ENCODE measurements at places on chromosomes 3 and 15. TPM values are rescaled to one million over a fixed set of nuclear protein-coding genes. Genes with fewer than 3 reads are reported as not detected.

DNA sequence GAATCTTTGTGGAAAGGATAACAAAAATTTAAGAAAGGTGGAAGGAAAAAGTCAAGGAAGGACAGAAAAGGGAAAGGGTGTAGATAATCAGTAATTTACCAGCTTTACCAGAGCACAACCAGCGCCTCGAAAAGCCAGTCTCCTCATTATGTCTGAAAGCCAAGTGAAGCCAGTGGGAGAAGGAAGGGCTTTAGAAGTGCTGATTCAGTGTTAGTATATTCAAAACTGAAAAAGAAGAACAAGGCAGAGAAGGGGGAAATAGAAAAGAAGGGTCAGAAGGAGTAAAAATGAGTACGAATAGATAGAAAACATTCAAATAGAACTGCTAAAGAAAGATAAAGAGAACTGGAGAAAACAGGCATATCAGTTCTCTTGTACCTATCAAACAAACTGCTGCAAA lies 4.1 kb downstream of the PBRM1 start:
- H3K36me3 ChIP-seq, result peaks cover 16% of the 10 kb centered on the region
- no peak for DNase-seq
- H3K27me3 ChIP-seq, result no peaks in the 10 kb centered on the region
- peaks cover 9% of the 10 kb centered on the region for H3K4me1 ChIP-seq

GRCh38 chr3:81980596-81981494 lies 219.4 kb upstream of the GBE1 start:
- H3K4me1 ChIP-seq, result no peaks in the 10 kb centered on the region
- no peaks in the 10 kb centered on the region for H3K36me3 ChIP-seq
- H3K4me3 ChIP-seq, result no peak overlapping the region
- no peaks in the 10 kb centered on the region for H3K27me3 ChIP-seq
- no peak overlapping the region for H3K27ac ChIP-seq
- no peak for DNase-seq

- H3K4me1 ChIP-seq, result no peaks in the 10 kb centered on the region
- DNase-seq, result no peak
- no peak overlapping the region for H3K27ac ChIP-seq
- no peaks in the 10 kb centered on the region for H3K36me3 ChIP-seq
These were observed 961.0 kb upstream of the CFAP20DC start for GRCh38 chr3:60010781-60011180.

DNA sequence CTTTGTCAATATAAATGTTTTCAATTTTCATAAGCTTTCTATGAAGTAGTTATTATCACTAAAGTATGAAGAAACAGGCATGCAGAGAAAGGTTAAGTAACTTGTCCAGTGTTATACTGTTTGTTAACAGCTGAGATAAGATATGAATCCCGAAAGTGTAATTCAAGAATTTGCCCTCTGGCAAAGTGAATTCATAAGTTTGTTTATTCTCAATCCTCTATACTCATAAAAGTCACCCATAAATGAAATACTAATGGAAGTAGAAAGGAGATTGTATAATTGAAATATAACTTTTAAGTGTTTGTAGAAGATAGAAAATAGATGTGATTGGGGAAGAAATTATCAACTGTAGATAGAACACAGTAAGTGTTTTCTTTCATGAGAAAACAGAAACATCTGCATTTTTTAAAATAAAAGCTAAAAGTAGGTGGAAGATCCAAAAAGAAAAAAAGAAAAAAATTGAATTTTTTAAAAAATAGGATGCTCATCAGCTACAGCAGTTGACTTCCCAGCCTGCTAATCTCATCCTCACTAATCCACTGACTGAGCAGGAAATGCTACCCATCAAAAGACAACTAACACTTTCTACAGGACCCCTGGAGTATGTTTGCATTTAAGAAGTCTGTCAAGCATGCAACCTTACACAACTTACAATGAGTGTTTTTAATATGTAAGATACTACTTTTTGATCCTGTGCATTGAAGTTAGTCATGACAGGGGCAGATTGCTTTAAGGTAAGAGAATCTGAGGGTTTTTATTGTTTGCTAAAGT lies 878.1 kb downstream of the SI start:
- H3K4me3 ChIP-seq, result no peak overlapping the region
- no peaks in the 10 kb centered on the region for H3K36me3 ChIP-seq
- H3K27me3 ChIP-seq, result no peaks in the 10 kb centered on the region
- no peaks in the 10 kb centered on the region for H3K4me1 ChIP-seq
- DNase-seq, result no peak

DNA sequence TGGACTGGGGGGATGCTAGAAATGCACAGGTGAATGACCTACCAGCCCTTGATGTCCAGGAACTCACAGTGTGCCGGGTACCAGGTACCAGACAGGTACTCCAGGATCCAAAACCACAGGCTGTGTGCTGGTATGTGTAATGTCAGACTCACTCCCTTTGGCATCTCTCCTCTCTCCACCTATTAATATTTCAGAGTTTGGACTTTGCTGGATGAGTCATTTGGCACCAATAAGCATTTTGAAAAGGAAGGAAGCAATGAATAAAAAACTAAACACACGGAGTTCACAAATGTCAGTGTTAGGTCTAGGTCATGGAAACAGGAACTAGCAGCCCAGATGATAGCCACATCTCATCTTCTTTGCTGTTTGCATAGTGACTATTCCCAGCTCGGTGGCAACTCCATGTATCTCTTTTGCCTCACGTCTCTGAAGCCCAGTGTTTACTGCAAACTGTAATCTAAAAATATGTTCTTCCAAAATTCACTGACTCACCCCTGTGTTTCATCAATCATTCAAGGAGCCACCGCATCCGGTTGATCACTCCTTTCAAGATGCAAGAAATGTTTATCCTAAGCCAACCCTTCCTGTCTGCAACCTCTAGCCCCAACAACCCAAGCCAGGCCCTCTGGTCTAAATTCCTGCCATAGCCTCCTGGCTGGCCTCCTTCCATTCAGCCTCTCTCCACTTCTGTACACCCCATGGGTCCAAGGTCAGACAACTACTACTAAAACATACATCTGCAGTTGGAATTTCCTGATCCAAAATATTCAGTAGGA lies 8.4 kb downstream of the ITGB5 start:
- peak; percentile 95 for DNase-seq
- H3K4me3 ChIP-seq, result no peak overlapping the region
- H3K4me1 ChIP-seq, result peaks cover 22% of the 10 kb centered on the region
- H3K36me3 ChIP-seq, result no peaks in the 10 kb centered on the region

DNA sequence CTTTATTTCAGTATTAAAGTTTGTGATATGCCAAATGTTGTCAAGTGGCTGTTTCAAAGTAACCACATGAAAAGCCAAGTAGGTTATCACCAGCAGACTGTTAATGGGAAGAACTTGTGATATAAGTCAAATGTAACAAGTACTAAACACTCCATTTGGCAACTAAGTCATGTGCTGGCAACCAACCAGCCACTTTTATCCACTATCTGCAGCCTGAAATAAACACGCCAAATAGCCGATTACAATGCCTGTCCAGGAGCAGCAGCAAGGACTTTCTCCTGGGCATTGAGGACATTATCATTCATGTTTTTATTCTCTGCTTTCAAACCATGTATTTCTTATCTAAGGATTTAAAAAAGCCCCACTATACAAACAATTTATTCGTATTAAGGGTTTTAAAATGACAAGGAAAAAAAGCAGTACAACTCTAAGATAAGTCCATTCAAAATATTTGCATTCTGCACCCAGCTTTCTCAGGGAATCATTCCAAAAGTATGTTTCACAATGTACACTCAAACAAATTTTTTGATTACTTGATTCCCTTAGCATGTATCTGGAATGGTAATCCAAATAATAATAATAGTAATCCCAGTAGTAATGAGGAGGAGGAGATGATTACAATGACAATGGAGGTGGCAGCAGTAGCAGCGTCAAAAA lies 448.6 kb downstream of the ERC2 start:
- H3K27me3 ChIP-seq, result no peaks in the 10 kb centered on the region
- no peak for DNase-seq
- H3K4me1 ChIP-seq, result no peaks in the 10 kb centered on the region
- no peak overlapping the region for H3K4me3 ChIP-seq
- no peaks in the 10 kb centered on the region for H3K36me3 ChIP-seq
- no peak overlapping the region for H3K27ac ChIP-seq

DNA sequence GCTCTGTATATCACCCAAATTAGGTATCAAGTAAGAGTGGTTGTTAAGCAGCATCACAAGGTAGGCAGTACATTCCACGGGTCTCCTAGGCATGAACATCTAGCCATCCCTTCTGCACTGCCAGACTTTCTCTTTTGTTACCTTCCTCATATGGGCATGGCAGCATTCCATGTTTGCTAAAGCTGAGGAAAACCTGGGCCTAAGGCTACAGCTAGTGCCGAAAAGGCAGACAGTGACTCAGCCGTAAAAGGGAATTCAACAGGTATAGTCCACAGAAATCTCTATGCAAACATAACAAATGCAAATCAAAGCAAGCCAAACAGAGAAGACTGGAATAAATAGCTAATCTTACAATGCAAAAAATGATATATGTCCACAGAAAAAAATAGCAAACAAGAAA lies 645.4 kb downstream of the ZBBX start:
- no peaks in the 10 kb centered on the region for H3K4me1 ChIP-seq
- no peak overlapping the region for H3K27ac ChIP-seq
- H3K27me3 ChIP-seq, result no peaks in the 10 kb centered on the region
- H3K4me3 ChIP-seq, result no peak overlapping the region
- H3K36me3 ChIP-seq, result no peaks in the 10 kb centered on the region
- DNase-seq, result no peak

DNA sequence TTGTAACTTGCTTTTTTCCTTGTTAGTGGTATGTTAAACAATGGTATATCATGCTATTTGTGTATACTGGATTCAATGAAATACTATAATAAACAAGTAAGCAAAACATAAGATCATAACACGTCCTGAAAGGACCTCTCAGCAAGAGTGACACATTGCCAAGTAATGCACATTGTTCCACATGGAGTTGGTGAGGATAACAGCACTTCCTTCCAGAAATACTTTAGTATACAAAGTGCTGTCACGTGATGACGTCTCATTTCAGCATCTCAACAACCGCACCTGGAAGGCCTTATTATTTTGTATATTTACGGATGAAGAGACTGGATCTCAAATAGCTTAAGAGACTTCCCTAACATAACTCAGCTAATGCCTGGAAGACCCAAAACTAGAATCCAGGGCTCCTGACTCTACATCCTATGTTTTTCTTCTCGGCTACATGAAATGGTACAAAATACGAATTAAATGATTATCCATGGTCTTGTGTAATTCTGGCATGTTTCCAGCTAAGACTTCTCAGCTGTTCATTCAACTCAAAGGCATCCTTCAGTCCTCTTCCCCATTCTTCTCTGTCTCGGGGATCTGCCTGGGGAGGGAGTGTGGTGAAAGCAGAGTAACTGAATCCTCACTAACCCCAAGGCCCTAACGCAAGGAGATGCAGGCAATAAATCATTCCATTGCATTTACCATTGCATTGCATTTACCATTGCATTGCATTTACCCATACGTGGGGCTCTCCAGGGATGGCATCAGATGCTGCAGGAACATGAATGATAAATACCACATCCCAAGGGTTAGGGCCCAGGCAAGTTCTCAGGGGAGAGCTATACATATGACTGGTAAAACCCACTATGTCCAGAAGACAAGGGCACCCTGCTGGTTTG lies 79.2 kb downstream of the LIPC start:
- H3K4me3 ChIP-seq, result no peak overlapping the region
- H3K27ac ChIP-seq, result no peak overlapping the region
- no peaks in the 10 kb centered on the region for H3K36me3 ChIP-seq
- no peaks in the 10 kb centered on the region for H3K27me3 ChIP-seq
- H3K4me1 ChIP-seq, result peaks cover 2% of the 10 kb centered on the region

GRCh38 chr15:78130466-78131294 lies 565 bp downstream of the CIB2 start:
- H3K27ac ChIP-seq, result no peak overlapping the region
- no peaks in the 10 kb centered on the region for H3K36me3 ChIP-seq
- peak overlapping the region; percentile 63 for H3K4me3 ChIP-seq

GRCh38 chr3:111538111-111538510 lies 3.9 kb upstream of the CD96 start:
- H3K4me3 ChIP-seq, result no peak overlapping the region
- peaks cover 7% of the 10 kb centered on the region for H3K4me1 ChIP-seq

GRCh38 chr15:43370310-43370974 lies 401 bp downstream of the ZSCAN29 start:
- H3K27me3 ChIP-seq, result no peaks in the 10 kb centered on the region
- H3K4me1 ChIP-seq, result peaks cover 2% of the 10 kb centered on the region
- DNase-seq, result peak; percentile 47
- H3K27ac ChIP-seq, result peak overlapping the region; percentile 68
- H3K36me3 ChIP-seq, result peaks cover 16% of the 10 kb centered on the region

DNA sequence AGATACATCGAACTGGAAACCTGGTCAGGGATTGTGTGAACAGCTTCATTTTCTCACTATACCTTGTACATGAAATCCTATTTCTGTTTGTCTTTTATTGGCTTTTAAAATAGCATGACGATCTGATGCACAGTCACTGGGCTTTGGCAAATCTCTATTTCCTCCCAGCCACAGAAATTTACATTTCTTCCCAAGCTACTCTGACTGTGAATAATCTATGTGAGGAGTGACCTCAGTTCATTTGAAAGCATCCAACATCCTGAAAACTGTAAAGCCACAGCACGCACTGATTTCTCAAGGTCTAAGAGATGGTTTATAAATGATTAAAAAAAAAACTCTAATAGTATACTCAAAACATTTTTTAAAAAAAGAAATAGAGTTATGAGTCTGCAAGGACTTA lies 450.3 kb downstream of the IL5RA start:
- peak; percentile 90 for DNase-seq
- H3K4me1 ChIP-seq, result peaks cover 7% of the 10 kb centered on the region

GRCh38 chr3:98974442-98974841 lies 72.9 kb upstream of the DCBLD2 start:
- H3K27me3 ChIP-seq, result no peaks in the 10 kb centered on the region
- H3K36me3 ChIP-seq, result no peaks in the 10 kb centered on the region
- no peak for DNase-seq

- H3K27ac ChIP-seq, result no peak overlapping the region
- no peaks in the 10 kb centered on the region for H3K27me3 ChIP-seq
- peaks cover 4% of the 10 kb centered on the region for H3K36me3 ChIP-seq
- H3K4me1 ChIP-seq, result peaks cover 1% of the 10 kb centered on the region
These were observed 4.7 kb downstream of the PIK3CB start for GRCh38 chr3:138829886-138830510.

DNA sequence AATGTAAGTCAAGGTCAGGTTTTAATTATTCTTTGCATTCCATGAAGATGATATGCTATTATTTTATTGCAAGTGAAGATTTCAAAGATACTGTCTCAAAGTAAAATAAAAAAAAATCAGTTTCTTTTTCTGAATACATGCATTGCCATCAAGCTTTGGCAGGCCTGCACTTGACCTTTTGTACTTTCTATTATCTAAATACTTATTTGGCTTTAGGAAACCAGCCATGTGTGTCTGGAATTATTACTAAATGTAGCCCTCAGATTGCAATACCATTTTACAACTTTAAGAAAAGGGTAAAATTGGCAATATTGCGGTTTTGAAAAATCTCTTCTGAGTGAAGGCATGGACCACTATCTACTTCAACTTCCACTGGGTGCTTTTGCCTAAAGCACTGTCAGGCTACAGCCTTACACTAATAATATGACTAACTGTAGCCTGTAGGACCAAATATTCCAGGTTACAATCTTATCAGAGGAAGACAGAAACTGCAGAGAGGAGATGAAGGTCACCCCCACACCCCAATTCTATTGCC lies 349.4 kb upstream of the DCBLD2 start:
- H3K27me3 ChIP-seq, result no peaks in the 10 kb centered on the region
- no peak for DNase-seq
- H3K27ac ChIP-seq, result no peak overlapping the region
- peaks cover 3% of the 10 kb centered on the region for H3K4me1 ChIP-seq

The PARP6 gene
- 13.4 TPM for total RNA-seq

The AMT gene
- 0.36 TPM for total RNA-seq

The ZIC4 gene
- total RNA-seq, result not detected

The MUC4 gene
- total RNA-seq, result not detected

The FBXL22 gene
- 0.28 TPM for total RNA-seq

Data from IMR-90 (cell line).